Renal pelvis (tissue), 12 donors: ENCODE measurements at places on chromosomes 3 and 15. TPM values are rescaled to one million over a fixed set of nuclear protein-coding genes. Genes with fewer than 3 reads are reported as not detected.

DNA sequence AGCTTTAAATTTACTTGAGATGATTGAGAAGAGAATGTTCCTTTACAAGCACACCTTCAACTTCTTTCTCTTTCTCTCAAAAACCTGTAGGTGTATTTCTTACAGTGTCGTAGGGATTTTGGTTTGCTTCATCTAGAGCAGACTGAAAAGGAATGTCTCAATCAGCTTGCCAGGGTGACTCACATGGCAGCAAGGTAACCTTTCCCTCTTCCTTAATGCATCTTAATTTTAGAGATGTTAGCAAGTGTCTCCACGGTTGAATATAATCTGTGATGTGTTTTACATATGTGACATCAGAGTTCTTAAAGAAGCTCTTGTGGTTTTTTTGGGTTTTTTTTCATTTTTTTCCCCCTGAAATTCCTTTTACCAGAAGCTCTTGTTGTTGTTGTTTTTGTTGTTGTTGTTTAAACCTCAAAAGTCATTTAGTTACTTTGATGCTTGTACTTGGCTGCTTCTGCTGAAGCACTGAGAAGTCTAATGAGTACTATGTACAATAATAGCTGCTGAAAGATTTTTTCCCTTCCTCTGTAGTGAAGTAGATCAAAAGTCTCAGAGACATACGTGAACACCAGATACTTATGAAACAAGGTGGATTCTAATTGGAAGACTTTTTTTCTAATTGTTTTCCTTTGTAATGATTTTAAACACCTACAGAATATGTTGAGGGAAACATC is 83.1 kb downstream of the RETNLB start:
- no peak for DNase-seq

The CKMT1A gene
- 3.3 TPM for polyA plus RNA-seq

GRCh38 chr3:46660003-46660402 is 33.5 kb downstream of the ALS2CL start:
- DNase-seq: no peak

GRCh38 chr15:81084716-81085115 is 49.4 kb upstream of the CFAP161 start:
- DNase-seq: no peak

The MEGF11 gene
- polyA plus RNA-seq: 2.7 TPM

The C2CD4A gene
- 0.40 TPM for polyA plus RNA-seq

- no peak for DNase-seq
Observed at GRCh38 chr3:171284308-171285075, 175.7 kb downstream of the TNIK start.

The ALS2CL gene
- 20.6 TPM for polyA plus RNA-seq

DNA sequence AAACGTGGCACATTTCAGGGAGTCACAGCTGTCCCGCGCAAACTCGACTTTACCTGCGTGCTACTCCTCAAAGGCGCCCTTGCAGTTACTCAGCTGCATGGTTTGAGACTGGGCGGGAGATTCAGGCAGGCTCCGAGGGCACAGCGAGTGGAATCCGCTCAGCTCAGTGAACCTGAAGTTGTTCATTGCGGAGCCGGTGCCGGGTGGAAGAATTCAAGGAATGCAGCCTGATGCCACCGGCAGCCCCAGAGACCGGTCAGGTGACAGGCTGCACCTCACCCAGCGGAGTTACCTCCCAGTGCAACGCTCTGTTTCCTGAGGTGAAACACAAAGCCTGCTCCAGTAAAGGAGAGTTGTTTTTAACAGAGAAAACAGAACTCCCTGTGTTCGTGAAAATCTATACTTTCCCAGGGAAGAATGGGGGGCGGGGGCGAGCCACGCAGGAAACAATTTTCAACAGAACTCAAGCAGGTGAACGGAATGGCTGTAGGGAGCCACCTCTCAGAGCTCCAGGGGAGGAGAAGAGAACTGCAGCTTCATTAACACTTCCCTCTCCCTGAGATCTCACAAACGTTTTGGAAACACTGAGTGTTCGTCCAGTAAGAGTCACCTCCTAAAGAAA is 3.8 kb downstream of the VEPH1 start:
- peak; percentile 89 for DNase-seq

GRCh38 chr3:42569593-42570142 is 12.1 kb downstream of the SEC22C start:
- no peak for DNase-seq

GRCh38 chr3:99013777-99014315 is 112.4 kb upstream of the DCBLD2 start:
- DNase-seq: no peak

- no peak for DNase-seq
Observed at GRCh38 chr3:195558602-195559001, 15.5 kb upstream of the PPP1R2 start.

- no peak for DNase-seq
Observed at GRCh38 chr15:41073028-41073427, 43.1 kb downstream of the INO80 start.

- no peak for DNase-seq
Observed at GRCh38 chr15:57138349-57138788, 219.9 kb downstream of the TCF12 start.

The ATP8B4 gene
- 3.6 TPM for polyA plus RNA-seq

GRCh38 chr3:43285644-43286043 is 696 bp upstream of the SNRK start:
- no peak for DNase-seq

GRCh38 chr3:180329187-180329586 is 272.8 kb upstream of the TTC14 start:
- no peak for DNase-seq

The SLC12A1 gene
- polyA plus RNA-seq: 267 TPM

DNA sequence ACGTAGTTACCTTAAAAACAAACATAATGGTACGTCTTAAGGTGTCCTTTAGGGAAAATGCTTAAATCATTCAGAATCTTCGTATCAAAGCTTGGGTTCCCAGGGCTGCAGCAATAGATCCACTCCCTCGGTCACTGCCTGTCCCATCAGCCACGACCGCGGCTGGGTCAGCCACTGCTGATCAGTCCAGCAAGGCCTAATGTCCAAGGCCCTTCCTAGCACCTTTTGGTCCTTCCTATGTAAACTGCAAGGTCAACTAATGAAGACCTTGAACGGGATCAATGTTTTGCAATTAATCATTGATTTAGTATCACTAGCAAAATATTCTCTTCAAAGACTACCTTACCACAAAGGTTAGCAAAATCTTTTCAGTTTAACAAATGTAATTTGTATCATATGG is 122.2 kb upstream of the IGF1R start:
- DNase-seq: no peak

DNA sequence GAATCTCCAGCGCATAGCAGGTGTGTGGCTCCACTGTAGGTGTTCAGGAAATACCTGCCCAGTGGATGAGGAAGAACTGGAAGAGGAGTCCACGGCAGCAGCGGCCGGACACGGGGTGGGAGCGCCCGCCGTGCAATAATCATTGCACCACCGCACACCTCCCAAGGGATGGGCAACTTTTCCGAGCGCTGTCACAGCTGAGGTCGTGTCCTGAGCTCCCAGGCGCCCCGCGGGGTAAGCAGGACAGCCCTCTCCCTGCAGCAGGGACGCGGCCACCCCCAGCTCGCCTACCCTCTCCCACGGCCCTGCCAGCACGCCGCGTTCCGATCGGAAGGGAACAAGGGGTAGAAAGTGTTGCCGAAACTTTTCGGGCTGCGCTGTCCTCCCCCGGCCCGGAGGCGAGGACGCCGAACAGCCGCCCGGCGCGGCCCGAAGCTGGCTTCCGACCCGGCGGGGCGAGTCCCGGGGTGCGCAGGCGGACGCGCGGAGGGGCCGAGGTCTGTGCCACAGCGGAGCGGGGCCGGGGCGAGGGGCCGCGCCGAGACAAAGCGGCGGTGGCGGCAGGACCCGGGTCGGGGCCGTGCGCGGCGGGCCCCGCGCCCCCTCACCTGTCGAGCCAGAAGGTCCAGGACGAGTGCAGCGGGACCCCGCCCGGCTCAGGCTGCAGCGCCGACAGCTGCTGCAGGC is 475 bp downstream of the EIF4E3 start:
- DNase-seq: no peak

The RASGRP1 gene
- 12.2 TPM for polyA plus RNA-seq
